ENCODE measurements at places on chromosomes 4 and X. TPM values are rescaled to one million over a fixed set of nuclear protein-coding genes. Genes with fewer than 3 reads are reported as not detected.

The HS3ST1 gene
- total RNA-seq = 10.1 TPM

The IQSEC2 gene
- 4.2 TPM for total RNA-seq

The ODAPH gene
- total RNA-seq = not detected

The STARD8 gene
- total RNA-seq = not detected

The NPY1R gene
- not detected for total RNA-seq

The COL4A5 gene
- 93.7 TPM for total RNA-seq

The SLC4A4 gene
- total RNA-seq = 0.14 TPM

The NPY5R gene
- not detected for total RNA-seq

The TLR2 gene
- total RNA-seq = 1.0 TPM

The WDR17 gene
- total RNA-seq = 0.21 TPM

The SPANXA1 gene
- total RNA-seq = not detected

The GC gene
- not detected for total RNA-seq

The YY2 gene
- 0.74 TPM for total RNA-seq

The CXCL10 gene
- total RNA-seq = 0.65 TPM

The MAGEC3 gene
- not detected for total RNA-seq

The ZCCHC18 gene
- not detected for total RNA-seq

The RENBP gene
- 0.09 TPM for total RNA-seq

The PRRG3 gene
- not detected for total RNA-seq

The NKX1-1 gene
- total RNA-seq = not detected

The CISD2 gene
- total RNA-seq = 20.6 TPM

The GSTCD gene
- 17.9 TPM for total RNA-seq

The SCD5 gene
- 26.2 TPM for total RNA-seq

The WNK3 gene
- total RNA-seq = 0.92 TPM

The TCEAL6 gene
- total RNA-seq = not detected

The UGT2B15 gene
- total RNA-seq = 1.2 TPM

The GPRASP1 gene
- total RNA-seq = 0.14 TPM

The SULT1E1 gene
- total RNA-seq = 0.51 TPM

The SUPT20HL1 gene
- total RNA-seq = not detected

The OTC gene
- not detected for total RNA-seq

The PACRGL gene
- 18.3 TPM for total RNA-seq

The PASD1 gene
- not detected for total RNA-seq

The GAGE13 gene
- not detected for total RNA-seq

The GPRASP2 gene
- 4.7 TPM for total RNA-seq

The IGSF1 gene
- total RNA-seq = not detected

Data from airway epithelial cell (primary cell).